Kidney (tissue), 22 donors: ENCODE measurements at places on chromosomes 11 and 22. TPM values are rescaled to one million over a fixed set of nuclear protein-coding genes. Genes with fewer than 3 reads are reported as not detected.
A peak's percentile ranks its signal among the peaks of the same experiment; 100 is the strongest.

Gene OR8D4
- total RNA-seq, result not detected

Gene DRICH1
- total RNA-seq, result 1.1 TPM

DNA sequence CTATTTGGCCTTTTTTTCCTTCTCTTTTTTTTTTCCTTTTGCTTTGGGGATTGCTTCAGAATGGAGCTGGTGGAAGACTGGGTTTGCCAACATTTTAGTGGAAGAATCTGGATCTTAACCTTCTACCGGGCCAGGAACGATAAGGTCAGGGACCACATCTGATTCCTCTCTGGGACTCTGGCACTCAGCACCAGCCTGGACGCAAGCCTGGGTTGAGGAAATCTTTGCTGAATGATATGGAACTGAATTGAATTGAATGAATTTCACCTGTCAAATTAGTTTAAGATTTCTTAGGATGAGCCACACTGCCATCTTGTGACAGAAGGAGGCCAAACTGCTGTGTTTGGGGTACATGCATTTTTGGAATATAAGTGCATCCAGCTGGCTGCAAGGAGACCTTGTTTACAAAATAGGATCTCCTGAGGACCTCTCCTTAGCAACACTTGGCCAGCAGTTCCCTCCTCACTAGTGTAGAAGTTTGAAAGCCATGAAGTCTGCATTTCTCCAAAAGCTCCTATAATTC is 30.4 kb downstream of the TPBGL start:
- no peak for DNase-seq

Gene SLC1A2
- 0.28 TPM for total RNA-seq

GRCh38 chr11:129230006-129230405 is 37.9 kb upstream of the ARHGAP32 start:
- DNase-seq, result no peak

- no peak for DNase-seq
Measured at GRCh38 chr11:79796704-79797103, 355.9 kb upstream of the TENM4 start.

DNA sequence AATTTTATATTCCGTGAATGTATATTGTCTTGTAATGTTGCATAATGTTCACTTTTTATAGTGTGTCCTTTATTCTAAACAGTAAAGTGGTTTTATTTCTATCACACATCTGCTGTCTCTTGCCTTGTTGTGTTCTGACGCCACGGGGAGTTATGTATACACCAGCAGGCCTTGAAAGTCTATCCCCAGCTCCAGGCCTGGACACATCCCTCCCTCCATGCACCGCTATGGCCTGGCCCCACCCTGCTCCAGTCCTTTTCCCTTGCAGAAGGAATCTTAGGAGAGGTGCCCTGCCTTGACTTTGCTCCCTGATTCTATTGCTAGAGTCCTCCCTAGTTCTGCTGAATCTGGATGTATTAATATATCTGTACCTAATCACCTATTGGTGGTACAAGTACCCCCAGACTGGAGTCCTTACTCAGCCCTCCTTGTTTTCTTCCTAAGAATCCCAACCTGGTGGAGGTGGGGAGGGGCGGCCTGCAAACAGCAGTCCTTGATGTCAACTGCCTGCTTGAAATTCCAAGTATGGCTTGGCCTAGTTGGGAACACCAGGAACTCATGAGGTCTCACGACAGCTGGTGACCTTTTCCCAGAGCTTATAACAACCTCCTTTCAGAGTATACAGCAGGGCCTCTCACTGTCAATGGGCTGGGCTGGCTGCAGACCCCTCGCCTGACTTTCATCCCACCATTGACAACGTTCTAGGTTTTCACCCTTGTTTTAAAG is 61.6 kb downstream of the TIMP3 start:
- no peak for DNase-seq

Gene OR52E8
- total RNA-seq, result 0.25 TPM

Gene POU2AF1
- total RNA-seq, result 18.5 TPM

- DNase-seq, result no peak
Measured at GRCh38 chr11:109553284-109553683, 131.3 kb downstream of the C11orf87 start.

Gene CDC42EP1
- 68.5 TPM for total RNA-seq

DNA sequence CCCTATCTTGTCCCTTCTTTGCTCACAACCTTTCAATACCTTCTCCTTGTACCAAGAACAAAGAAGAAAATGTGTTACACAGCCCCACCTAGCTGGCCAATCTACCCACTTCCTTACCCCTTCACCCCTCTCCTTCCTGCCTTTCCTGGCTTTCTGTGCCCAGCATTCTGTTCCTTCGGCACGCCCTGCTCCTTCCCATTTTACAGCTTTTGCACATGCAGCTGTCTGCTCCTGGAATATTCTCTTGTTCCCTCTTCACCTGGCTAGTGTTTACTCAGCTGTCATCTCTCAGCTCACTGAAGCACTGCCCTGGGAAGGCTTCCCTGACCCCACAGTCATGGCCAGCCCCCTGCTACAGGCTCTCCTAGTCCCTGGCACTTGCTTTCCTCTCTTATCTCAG is 30.7 kb downstream of the SERPINH1 start:
- DNase-seq, result no peak

- DNase-seq, result peak; percentile 99
Measured at GRCh38 chr22:41367039-41367679, 14.6 kb upstream of the TEF start.

DNA sequence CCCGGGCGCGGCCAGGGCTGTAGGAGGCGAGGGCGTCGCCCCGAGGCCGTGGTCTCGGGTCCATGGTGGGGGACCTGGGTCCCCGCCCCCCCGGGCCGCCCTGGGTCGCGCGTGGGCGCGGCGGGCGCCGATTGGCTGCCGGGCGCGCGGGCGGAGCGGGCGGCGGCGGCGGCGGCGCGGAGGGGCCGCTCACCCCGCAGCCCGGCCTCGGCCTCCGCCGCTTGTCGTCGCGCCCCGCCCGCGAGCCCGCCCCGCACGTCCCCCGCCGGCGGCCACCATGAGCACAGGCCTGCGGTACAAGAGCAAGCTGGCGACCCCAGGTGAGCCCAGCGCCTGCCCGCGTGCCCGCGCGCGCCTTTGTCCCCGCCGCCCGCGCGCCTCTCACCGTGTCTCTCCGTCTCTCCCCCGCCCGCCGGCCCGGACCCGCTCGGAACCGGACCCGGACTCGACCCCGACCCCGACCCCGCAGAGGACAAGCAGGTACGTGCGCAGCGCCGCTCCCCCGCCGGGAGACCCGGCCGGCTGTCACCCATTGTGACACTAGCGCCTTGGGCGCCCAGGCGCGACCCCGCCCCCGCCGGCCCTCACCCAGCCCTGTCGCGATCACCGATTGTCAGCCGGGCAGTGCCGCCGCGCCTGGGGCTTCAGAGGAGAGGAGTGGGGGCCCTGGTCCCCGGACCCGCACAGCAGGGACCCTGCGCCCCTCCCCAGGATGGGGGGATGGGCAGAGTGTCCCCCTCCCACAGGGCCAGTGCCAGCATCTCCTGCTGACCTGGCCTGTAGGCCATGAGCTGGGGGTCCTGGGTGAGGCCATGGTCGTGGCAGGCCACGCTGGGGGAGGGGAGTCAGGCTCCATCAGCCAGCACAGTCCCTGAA is at the start of gene SEPTIN5:
Gene SEPTIN5 (plus strand): TSS at position 192 of the 876 bp plus-strand sequence. CDS start 86 bp downstream, at position 278.
- no peak for DNase-seq

DNA sequence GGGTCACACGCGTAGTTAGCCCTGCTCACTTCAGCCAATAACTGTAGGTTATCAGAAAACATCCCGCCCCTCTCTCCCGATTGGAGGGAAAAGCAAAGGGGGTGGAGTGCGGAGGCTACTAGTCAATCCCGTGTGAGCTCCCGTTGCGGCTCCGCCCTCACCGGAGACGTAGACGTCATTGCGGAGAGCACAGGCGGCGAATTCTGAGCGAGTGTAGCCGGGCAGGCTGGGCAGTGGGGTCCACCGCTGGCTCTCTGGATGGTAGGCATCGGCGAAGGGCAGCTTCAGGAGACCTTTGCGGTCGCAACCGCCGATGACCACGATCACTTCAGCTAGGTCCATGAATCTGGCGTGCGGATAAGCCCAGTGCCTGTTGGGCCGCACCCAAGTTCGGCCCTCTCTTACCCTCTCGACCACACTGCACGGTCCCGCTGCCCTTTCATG is 4.7 kb downstream of the KLHL35 start:
- peak; percentile 92 for DNase-seq

- DNase-seq, result no peak
Measured at GRCh38 chr11:14860511-14860910, 31.5 kb downstream of the CYP2R1 start.

- no peak for DNase-seq
Measured at GRCh38 chr22:39277142-39277607, 32.4 kb upstream of the PDGFB start.

DNA sequence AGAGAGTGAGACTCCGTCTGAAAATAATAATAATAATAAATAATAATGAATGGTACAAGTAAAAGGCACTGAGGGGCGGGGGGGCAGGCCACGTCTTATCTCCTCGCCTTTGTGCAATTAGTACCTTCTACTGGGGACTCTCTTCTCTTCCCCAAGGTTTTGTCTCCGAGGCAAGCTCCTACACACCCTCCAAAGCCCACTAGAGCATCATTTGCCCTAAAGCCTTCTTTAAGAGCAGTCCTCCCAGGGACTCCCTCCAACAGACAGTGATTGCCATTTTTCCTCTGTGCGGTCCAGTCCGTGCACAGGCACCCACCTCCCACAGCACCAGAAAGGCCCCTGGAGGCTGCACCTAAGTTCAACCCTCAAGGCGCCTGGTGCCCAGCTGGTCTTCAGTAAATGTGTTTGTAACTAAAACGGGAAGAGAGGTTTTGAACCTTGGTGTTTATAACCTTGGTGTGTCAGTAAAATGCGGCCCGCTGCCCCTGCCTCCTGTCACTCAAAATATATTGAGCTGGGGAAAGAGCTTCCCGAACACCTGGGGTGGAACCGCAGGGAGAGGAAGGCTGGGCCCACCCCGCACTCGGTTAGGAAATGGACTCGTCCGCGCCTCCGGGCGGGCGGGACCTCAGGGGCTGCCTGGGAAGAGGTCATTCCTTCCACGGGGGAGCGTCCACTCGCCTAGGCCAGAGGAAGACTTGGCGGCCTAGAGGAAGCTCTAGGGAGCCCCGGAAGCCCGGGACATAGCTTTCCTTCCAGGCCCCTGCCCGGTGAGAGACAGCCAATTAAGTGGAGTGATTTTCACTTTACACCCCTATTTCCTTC is 4.7 kb upstream of the KDELR3 start:
- peak; percentile 88 for DNase-seq

Gene CLDN5
- total RNA-seq, result 48.4 TPM
